T-helper 1 cell (primary cell): ENCODE measurements at places on chromosomes 2 and 18.

DNA sequence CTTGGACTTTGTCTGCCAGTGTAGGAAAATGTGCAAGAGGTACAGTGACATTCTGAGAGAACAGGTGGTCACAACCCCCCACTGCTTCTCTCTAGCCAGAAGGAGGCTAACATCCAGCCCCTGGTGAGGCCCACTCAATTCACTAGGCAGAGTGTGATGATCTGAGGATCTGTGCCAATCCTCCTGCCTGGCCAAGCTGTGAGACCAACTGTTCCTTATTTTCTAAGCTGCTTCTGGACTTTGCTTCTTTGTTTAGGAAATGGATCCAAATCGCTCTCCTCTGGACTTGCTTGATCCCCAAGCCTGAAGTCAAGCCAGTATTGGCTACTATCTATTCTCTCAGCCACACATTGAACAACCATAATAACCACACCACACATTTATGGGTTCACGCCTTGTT is 202.8 kb downstream of the PIK3C3 start:
- DNase-seq, result no peak

DNA sequence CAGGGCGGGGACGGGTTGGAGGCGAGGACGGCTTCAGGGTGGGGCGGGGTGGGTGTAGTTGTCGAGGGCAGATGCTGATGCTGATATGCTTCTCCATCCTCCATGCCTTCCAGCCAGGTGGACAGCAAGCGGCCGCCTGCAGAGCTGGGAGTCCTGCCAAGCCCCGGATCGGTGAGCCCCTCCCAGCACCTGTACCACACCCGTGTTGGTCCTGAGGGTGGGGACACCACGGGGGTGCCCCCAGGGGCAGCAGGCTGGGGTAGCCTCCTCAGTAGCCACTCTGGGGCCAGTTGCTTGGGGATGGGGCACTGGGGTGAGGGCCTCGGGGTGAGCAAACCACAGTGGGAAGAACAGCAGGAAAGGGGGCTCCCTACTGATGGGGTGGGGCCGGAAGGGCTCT is 2.6 kb downstream of the ANO7 start:
- DNase-seq, result no peak

- DNase-seq, result no peak
Observed at GRCh38 chr2:221360312-221360711, 211.8 kb downstream of the EPHA4 start.

DNA sequence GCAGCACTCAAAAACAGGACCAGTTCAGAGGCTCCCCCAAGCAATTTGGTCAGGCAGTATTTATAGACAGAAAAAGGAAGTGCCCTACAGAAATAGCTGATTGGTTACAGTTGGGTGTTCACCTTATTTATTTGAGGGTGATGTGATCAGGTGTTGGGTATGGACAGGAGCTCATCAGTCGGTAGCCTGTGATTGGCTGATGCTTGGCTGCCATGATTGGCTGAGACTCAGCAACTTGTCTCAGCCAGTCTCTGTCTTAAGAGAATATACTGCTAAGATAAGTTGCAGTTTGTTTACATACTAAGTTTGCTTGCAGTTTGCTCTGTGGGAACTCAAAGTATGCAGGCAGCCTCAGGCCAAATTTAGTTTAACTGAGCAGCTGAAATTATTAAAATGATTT is 9.4 kb downstream of the ABCG8 start:
- DNase-seq, result no peak

- peak; percentile 7 for DNase-seq
Observed at GRCh38 chr2:57908736-57909161, 137.9 kb upstream of the VRK2 start.

- DNase-seq, result no peak
Observed at GRCh38 chr2:73489053-73489452, 103.4 kb downstream of the ALMS1 start.

GRCh38 chr18:79384834-79385233 is 10.9 kb upstream of the NFATC1 start:
- no peak for DNase-seq

DNA sequence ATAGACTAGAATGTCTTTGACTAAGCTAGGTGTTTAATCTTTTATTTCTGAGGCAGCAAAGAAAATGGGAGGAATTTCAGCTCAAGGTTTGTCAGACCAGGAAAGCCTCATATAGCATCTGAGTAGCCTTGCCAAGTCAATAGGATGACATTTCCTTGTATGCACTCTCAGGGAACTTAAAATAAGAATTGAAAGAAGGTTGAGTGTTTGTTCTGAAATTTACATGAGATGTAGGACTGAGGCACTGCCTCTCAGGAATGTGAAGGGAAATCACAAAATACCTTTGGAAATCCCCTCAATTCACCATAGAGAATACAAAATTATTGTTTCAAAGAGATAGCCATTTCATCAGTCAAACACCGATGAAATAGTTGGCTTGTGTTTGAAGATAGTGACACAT is 392.0 kb upstream of the NRP2 start:
- no peak for DNase-seq

GRCh38 chr2:18650221-18650620 is 60.9 kb upstream of the NT5C1B start:
- DNase-seq, result no peak

DNA sequence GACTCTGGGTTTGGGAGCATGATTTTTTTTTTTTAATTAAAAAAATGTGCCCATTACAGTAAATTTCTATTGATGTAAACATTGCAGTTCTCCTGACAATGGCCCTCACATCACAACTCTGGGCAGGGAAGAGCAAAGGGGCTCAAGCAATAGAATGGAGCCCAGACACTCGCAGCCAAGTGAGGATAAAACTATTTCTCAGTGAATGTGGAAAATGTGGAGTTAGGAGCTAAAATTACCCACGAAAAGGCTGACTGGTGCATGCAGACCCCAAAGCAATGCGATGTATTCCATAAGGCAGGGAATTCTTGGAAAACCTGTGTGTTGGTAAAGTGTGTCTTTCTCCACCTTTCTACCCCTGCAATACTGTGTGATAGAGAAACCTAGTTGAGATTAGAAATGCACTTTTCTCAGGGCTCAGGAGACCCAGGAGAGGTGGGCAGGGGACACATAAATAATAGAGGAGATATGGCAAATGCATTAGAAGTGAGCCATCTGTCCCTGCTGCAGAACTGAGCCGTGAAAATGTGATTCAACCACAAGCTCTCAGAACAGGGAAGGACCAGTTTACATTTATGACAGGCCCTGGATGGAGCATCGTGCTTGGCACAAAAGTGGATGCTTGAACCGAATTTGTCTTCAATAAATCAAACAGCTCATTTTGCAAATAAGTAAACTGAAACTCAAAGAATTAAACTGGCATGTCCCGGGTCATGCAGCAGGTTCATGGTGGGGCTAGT is 100.1 kb downstream of the MYCN start:
- no peak for DNase-seq

DNA sequence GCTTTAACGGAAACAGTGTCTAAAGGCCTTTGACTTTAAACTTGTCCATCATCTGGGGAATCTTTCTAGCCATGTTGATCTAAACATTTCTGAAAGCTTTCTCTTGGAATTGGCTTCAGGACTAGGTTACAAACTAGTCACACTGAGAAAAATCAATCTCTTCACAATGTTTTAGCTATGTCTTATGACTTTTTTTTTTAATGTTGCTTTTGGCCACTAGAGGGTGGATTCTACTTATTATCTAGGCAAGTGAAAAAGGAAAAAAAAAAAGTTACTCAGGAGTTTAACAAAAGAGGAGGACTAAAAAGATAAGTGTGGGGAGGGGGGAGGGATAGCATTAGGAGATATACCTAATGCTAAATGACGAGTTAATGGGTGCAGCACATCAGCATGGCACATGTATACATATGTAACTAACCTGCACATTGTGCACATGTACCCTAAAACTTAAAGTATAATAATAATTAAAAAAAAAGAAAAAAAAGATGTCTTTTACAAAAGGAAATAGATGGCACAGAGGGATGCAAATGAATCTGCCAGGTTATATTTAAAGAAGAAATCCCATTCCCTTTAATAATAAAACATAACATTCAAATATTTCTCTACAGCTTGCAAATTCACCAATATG is 160.4 kb upstream of the PID1 start:
- DNase-seq, result no peak
